ENCODE measurements at places on chromosomes 7 and 10.

- peak; percentile 80 for DNase-seq
These were observed at the start of gene SVIL for GRCh38 chr10:29634764-29635625. Gene SVIL, minus strand, starts transcription at chr10:29634971. Its CDS starts 79,913 bp downstream, at chr10:29555058.

DNA sequence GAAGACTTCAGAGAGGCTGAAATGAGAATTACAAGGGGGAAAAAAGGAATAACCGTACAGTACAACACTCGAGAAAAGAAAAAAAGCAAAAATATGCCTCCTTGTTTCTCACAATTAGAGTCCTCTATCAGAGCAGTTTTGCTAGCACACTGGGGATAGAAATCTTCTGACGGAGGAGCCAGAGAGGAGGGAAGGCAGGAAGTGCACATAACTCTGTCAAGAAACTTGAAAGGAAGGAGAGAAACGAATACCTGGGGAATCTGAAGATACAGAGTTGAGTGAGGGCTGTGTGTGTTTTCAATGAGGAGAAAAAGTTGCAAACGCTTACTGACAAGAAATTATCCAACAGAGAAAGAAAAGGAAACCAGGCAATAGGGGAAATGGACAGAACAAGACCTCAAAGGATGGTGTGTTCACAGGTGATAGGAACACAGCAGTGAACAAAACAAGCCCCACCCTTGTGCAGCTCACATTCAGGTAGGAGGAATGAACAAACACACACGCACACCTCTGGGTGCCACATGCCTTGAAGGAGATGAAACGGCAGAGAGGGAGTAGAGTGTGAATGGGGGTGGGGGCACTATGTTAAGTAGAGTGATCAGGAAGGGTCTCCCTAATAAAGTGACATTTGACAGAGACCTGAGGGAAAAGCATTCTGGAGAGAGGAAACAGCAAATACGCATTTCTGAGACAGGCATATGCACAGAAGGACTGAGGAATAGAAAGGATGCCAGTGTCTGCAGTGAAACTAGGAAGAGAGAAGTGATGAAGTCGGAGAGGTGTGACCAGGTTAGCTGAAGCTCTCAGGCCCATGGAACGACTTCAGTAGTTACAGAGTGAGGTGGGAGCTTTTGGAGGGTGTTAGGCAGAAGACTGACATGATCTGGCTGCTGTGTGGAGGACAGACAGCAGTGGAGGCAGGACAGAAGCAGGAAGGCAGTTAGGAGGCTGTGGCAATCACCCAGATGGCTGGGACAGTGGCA lies 46.7 kb upstream of the SPOCK2 start:
- no peak for DNase-seq

GRCh38 chr10:97590082-97590747 lies 694 bp downstream of the C10orf62 start:
- no peak for DNase-seq

DNA sequence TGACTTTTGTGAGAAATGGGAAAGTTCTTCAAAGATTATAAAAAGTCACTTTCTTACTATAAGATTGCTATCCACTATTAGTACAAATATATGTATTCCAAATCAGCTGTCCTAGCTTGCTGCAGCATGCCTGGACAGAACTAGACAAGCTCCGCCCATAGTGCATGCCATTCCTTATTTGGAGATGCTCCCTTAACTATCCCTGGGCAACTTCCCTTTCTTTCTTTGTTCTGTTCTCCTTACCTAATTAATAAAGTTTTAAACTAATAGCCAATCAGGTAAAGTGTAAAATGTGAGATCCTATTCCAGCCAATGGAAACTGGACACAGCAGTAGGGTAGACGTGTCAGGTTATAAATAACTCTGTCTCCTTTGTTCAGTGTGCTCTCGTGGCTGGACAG lies 281.9 kb downstream of the CAMK1D start:
- DNase-seq, result no peak

DNA sequence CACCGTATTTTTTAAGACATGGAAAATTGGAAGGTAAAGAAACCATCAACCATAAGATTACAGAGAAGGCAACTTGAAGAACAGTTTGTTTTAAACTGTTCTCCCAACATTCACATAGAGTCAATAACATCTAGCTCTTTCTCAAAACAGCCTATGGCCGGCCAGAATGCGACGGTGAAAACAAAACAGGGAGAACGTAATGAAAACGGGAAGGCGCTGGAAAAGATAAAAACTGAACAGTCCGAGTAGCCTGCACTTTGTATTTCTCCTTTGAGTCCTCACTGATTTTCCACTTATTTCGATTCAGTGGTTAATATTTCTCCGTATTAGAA lies 637 bp downstream of the MICU1 start:
- DNase-seq, result peak; percentile 50

All from inflammatory macrophage treated with lipopolysaccharide for 4 hours (primary cell).